PC-9 (cell line): ENCODE measurements at places on chromosomes 11 and 22.

DNA sequence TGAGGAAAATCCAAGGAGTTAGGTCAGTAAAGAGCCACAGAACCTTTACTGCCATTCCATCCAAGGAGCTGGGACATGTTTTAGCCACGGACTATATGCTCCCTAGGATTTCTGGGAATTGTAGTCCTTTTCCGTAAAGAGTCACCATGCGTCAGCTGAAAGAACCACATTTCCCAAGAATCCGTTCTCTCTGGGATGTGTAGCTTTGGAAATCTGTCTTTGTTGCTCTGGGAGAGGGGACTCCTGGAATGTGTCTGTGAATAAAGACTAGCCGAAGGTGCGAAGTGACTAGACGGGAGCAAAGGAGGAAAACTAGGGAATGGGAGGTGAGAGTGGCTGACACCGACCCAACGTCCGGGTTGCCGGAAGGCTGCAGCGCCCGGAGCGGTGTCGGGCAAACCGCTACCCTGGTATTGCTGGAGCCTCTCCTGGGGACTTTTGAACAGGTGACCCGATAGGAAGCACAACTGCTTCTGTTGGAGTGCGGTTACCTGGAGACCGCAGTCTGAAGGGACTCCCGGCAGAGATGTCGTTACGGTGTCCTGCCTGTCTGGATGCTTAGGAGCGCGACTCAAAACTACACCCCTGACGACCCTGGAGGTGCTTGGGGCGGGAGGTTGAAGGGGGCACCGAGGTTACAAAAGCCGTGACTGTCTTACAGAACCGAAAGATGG is at the start of gene IFTAP:
Gene IFTAP, plus strand, starts transcription at position 187 of the 674 bp plus-strand sequence. CDS start 15,602 bp downstream, outside the sequence.
- peak; percentile 88 for DNase-seq

DNA sequence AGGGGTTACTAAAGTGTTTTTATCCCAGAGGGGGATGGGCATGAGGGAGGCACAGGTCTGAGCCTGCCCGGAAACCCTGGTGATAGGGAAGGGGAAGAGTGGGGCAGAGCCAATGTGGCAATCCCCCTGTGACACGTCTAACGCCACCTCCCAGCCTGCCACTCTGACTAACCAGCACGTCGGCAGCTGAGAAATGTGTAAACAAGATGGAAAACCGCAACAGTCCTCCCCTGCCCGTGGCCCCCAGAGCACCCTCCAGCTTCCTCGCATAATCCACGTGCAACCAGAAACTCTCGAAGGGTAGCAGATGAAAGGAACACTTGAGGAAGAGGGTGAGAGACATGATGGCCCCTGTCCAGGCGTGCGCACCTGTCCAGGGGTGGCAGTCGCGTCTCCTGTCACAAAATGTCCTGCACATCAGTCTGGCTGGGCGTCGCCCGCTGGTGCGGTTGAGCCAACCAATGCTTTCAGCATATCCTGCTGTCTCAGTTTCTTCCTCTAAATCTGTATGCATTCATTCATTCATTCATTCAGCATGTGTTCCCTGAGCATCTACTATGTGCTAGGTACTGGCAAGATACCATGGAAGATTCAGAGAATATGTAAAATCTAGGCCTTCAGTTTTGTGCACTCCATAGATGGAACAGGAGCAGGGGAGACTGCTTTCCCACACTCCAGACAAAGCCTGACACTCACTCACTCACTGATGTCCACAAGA is 4.5 kb downstream of the TMPRSS4 start:
- DNase-seq = no peak

- no peak for DNase-seq
Observed at GRCh38 chr11:19805376-19805775, 92.7 kb downstream of the NAV2 start.

GRCh38 chr11:725624-726202 is 19.7 kb downstream of the EPS8L2 start:
- DNase-seq = no peak

- DNase-seq = no peak
Observed at GRCh38 chr22:17855572-17856290, 81.5 kb upstream of the BID start.
